Osteocyte (in vitro differentiated cells): ENCODE measurements at places on chromosomes 5 and 9.

GRCh38 chr5:13957032-13957645 lies 12.7 kb upstream of the DNAH5 start:
- DNase-seq: no peak

GRCh38 chr5:33146881-33147280 lies 293.9 kb upstream of the TARS1 start:
- DNase-seq: no peak

DNA sequence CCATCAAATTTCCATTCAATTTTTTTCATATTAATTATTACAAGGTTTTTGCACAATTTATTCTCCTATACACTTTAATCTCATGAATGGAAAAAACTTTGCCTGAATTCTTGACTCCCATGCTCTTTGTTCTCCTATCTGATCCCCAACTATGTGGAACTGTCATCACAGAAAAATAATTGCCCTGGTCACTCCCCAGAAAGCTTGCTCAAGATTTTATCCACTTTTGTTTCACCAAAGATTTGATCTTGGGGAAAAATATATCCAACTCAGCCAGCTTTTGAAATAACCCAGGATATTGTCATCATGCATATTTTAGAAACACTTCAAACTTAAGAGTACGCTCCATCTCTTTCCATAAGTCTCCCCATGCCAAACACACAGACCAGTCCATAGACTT lies 77.7 kb upstream of the PPP2R2B start:
- no peak for DNase-seq

DNA sequence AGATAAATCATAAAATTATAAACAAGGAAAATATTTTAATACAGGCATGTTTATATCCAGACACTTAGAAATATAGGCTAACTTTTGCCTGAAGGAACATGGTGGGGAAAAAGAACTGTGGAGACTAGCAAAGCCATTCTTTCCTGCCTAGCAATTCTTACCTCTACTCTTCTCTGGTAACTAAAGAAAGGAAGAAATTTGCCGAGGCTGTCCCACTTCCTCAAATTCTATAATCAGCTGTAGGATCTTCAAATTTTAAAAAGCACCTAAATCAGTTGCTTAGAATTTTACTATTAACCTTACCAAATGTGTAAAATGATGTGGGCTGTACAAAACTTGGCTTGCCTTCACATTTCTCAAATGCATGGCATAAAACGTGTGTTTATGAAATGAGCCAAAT lies 249.1 kb upstream of the SMARCA2 start:
- DNase-seq: no peak

- peak; percentile 59 for DNase-seq
These were observed 13.8 kb upstream of the ANGPTL2 start for GRCh38 chr9:127136081-127136879.

GRCh38 chr9:26801772-26802171 lies 90.8 kb downstream of the CAAP1 start:
- no peak for DNase-seq

GRCh38 chr9:8448226-8448625 lies 648.6 kb upstream of the DMAC1 start:
- no peak for DNase-seq

DNA sequence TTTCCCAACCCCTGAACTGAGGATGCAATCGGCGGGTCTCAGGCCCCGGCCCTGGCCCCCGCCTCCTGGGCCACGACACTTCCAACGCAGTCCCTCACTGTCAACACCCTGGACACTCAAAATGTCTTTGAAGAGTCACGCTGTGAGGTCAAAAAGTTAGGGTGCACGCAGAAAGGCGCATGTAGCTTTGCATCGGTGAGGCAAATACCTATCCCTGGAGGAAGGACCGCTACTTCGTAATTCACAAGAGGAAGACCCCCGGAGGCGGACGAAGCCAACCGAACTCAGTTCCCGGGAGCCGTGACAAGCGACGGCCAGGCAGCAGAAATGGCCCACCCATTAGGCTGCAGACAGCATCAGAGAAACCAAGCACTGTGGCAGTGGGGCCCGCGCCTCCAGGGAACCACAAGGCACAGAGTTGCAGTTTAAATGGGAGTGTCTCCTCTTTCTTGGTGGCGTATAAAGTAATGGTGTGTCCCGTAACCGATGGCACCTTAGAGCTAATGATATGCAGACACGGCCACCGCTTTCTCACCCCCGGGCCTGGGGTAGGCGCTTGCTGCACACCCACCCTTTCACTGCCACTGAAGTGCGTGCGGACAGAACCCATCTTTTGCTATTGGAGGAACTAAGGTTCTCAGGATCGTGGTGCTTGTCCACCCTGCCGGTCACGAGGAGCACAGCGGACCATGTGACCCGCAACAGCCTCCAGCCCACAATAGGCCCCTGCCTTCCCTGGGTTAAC lies 9.0 kb downstream of the ADAMTS2 start:
- no peak for DNase-seq

GRCh38 chr5:56006094-56006493 lies 11.3 kb upstream of the IL6ST start:
- DNase-seq: no peak

GRCh38 chr5:9468060-9468388 lies 77.9 kb downstream of the SEMA5A start:
- no peak for DNase-seq

- no peak for DNase-seq
These were observed 41.6 kb upstream of the FST start for GRCh38 chr5:53438486-53439472.

DNA sequence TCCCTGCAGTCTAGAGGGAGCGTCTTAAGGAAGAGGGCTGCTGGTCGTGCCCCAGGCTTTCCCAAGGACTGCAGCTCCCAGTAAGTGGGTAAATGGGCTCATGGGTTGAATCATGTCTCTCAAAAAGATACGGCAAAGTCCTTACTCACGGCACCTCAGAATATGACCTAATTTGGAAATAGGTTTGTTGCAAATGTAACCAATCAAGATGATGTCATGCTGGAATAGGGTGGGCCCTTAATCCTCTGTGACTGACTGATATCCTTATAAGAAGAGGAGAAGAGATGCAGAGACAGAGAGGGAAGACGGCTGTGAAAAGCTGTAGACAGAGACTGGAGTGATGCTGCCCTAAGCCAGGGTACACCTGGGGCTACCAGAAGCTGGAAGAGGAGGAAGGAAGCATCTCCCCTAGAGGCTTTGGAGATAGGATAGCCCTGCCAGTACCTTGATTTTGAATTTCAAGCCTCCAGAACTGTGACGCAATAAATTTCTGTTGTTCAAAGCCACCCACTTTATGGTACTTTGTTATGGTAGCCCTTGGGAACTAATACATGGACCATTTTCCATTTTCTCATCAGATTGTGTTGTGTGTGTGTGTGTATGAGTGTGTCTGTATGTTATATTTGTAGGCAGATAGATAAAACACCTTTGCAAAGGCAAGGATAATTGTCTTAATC lies 15.0 kb downstream of the GALNT10 start:
- no peak for DNase-seq

- DNase-seq: no peak
These were observed 715 bp downstream of the RC3H2 start for GRCh38 chr9:122904466-122904822.

- no peak for DNase-seq
These were observed 417.9 kb downstream of the NFIB start for GRCh38 chr9:13896047-13896446.

- no peak for DNase-seq
These were observed 93.8 kb downstream of the OXCT1 start for GRCh38 chr5:41776435-41776834.

- DNase-seq: peak; percentile 66
These were observed 877 bp upstream of the SCGB3A1 start for GRCh38 chr5:180592176-180592575.

GRCh38 chr5:134649163-134649835 lies 714 bp downstream of the SEC24A start:
- peak; percentile 83 for DNase-seq

GRCh38 chr9:133476036-133476931 lies 2.6 kb downstream of the SLC2A6 start:
- DNase-seq: no peak

DNA sequence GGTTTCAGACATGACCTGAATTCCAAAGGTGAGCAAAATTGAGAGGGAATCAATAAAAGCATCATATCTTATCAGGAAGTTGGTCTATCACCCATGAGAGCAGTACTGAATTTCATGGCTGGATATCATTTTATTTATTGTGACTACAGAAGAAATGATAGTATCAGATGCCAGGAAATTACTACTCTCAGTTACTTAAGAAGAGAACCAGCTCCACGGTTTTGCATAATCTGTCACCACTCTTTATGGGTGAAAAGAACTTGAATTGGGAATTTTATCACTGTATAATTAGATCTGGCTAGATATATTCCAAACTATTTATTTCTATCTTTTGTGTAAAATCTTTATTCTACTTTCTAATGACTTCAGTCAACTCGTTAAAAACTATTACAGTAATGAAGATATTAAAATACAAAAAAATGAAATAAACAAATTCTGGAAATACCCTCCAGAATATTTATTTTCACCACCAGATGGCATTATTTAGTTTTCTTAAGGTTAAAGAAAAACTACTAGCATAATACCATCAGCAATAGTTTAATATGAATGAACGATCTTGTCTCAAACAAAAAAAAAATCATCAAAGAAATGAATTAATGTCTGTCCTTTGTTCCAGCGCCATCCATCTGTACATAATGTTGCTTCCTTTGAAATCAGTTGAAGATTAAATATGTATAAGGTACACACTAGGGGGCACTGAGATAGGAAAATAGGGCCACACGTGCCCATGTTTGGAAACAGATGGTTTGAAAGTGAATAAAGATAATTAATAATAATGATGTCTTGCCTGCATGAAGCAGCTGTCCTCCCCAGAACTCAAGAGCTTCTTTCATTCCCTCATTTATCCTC lies 84.7 kb upstream of the SLCO6A1 start:
- no peak for DNase-seq

DNA sequence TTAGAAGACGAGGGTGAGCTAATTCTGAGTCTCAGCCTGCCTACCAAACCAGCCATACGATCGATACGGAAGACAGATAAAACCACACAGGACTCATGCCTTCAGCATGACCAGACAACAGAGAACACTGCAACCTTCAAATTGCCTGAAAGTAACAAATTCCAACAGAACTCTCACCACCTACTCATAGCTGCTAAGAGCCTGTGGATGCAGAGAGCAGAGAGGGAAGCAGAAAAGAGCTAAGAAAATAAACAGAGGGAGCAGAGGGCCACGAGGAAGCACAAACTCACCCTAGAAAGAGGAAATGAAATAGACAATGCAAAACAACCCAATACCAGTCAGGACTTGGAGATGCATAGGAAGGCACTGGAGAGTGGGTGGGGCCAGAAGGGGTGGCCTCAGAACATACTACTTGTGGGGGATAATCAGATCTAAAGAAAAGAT lies 86.7 kb upstream of the TAS2R1 start:
- DNase-seq: no peak

- DNase-seq: no peak
These were observed 68.1 kb downstream of the ARL15 start for GRCh38 chr5:54242297-54242696.
